Stimulated activated CD4-positive, alpha-beta T cell treated with anti-CD3 and anti-CD28 coated beads, Interleukin-2, amount 100 ng/mL, for 4 hours (primary cell): ENCODE measurements at places on chromosomes 12 and 14.

DNA sequence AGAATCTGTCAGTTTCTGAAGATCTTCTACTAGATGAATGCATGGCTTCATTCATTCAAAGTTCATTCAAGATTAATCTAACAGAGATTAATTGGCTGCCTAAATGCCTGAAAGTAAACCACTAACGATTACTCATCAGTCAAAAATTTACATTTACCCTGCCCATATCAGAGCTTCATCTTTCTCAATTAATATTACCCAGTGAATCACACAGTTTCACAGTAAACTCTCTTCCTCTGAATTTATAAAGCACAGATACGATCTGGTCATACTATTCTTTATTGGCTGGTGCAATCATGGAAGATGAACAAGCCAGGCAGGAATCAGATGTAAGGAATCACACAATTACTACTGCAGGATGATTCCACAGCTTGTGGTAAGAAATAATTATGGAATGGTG, 377.7 kb downstream of the SLC16A7 start:
- DNase-seq = no peak

DNA sequence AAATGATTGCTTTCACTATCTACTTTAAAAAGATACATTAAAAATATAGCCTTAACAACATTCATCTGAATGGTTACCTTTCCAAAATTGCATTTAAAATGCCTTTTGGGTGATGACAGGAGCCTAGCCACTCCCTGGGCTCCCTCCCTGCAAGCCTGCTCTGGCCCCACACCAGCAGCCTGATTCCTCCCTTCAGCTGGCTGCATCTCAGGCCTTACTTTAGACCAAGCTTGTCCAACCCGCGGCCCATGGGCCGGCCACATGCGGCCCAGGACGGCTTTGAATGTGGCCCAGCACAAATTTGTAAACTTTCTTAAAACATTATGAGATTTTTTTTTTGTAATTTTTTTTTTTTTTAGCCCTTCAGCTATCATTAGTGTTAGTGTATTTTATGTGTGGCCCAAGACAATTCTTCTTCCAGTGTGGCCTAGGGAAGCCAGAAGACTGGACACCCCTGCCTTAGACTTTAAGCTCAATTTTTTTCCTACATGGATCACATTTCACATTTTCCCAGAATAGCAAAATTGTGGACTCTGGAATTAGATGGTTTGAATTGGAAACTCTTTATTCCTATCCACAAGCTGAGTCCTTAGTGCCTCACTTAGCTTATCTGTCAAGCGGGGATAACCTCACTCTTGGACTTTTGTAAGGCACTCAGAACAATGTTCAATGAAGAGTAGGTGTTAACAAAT, 124.4 kb downstream of the MYRFL start:
- no peak for DNase-seq

DNA sequence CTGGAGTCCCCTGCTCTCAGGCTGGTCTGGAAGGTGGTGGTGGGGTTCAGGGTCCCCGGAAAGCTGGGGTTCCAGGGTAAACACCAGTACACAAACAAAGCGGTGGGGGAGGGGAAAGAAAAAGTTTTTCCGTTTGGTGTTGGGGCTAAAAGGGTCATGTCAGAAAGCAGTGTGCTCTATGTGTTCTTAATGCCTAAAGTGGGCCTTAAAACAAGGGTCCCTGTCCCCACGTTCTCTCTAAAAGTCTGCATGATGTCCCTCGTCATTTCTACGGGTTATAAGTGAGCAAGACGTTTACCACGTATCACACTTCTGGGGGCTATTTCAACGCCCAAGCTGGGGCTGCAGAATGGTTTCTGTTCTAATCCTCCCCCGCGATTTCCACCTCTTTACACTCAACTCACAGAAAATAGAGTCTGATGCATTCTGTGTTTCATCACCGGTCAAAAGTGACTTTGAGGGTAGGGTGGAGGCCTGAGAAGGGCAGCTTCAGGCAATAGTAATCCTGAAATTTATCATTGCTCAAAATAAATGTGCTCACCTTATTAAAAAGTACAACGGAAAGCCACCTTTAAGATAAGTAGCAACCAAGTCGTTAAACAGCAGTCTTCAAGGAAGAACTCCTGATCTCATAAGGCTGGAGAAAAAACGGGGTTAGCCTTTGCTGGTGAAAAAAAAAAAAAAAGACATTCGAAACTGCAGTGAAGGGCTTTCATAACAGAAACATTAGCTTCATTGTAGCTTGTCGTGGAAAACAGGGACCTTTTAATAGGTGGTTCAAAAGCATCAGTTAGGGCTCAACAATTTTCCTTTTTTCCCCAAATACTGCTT, 63.9 kb upstream of the PTGR2 start:
- peak; percentile 36 for DNase-seq

GRCh38 chr12:33988913-33989312, 33.4 kb upstream of the ALG10 start:
- DNase-seq = no peak

DNA sequence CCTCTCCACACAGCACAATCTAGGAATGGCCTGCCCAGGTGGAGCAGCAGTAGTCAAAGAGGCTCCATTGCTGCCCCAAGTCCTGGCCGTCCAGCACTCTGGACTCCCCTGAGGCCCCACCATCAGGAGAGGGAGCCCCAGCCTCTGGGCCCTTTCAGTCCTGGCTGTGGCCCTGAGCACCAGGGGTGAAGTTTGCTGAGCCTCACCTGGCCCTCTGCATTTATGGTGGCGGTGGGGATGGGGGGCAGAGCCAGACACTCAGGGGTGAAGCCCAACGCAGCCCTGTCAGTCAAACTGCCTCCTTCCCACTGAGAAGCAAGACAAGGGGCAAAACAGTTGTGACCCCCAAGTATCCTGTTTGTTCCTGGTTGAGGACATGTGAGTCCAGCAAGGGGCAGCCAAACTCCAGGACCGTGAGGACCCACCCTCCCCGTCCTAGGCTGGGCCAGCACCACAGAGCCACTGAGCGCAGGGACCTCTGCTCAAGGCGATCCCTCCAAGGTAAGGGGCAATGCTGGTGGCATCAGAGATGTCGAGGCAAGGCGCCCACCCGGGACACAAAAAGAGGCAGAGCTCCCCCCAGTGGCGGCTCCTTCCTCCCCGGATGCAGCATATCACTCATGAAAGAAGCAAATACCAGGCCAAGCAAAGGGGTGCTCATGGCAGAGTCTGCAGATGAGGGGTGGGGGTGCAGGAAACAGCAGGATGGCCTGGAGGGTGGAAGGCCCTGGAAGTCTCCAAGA, 4.8 kb upstream of the AMN start:
- peak; percentile 25 for DNase-seq

GRCh38 chr14:94143711-94144110, 14.3 kb upstream of the IFI27L2 start:
- no peak for DNase-seq

- DNase-seq = no peak
Measured at GRCh38 chr12:6928703-6929407, 1.1 kb downstream of the ATN1 start.

GRCh38 chr12:58681730-58682129, 238.6 kb downstream of the LRIG3 start:
- DNase-seq = no peak

- DNase-seq = peak; percentile 67
Measured at GRCh38 chr14:21106498-21107282, 5.8 kb downstream of the TMEM253 start.

DNA sequence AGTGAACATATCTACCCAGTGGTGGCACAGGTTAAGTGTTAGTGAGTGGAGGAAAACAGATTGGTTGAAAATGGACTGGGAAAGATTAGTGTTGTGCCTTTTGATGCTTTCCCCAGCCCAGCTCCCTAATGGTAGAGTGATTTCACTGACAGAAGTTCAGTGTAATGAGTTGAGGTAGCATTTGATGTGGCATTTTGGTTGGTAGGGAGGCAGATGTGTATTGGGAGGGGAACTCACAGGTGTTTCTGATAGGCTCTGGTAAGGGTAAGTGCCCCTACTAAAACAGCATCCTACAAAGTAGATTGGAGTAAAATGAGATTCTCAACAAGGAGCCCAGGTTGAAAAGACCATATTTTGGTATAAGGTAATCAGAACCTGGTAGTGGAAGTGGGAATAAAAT, 4.2 kb downstream of the TBK1 start:
- DNase-seq = no peak

GRCh38 chr14:61285364-61285763, 4.2 kb upstream of the TMEM30B start:
- no peak for DNase-seq

- DNase-seq = no peak
Measured at GRCh38 chr14:68576031-68576430, 216.8 kb downstream of the ZFP36L1 start.

DNA sequence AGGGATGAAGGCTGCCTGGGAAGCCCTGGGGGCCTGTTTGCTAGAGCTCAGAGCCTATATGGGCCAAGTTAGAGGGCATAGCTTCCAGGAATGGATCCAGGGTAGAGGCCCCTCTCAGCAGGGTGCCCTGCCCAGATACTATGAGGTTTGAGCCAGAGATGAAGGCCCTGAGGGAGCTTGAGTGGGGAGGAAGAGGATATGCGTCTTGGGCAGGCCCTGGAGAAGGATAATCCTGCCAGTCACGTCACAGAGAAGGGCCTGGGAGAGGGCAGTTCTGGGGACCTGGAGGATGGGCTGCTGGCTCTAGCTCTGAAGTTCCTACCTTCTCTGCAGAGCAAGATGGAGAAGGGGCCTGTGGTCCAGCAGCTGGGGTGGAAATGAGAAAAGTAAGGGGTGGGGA, 5.9 kb upstream of the CACNB3 start:
- DNase-seq = no peak

- no peak for DNase-seq
Measured at GRCh38 chr14:25032092-25032784, 17.7 kb downstream of the STXBP6 start.

- DNase-seq = no peak
Measured at GRCh38 chr14:51681411-51681810, 29.7 kb downstream of the FRMD6 start.

- no peak for DNase-seq
Measured at GRCh38 chr12:51819736-51820525, 28.6 kb downstream of the FIGNL2 start.

DNA sequence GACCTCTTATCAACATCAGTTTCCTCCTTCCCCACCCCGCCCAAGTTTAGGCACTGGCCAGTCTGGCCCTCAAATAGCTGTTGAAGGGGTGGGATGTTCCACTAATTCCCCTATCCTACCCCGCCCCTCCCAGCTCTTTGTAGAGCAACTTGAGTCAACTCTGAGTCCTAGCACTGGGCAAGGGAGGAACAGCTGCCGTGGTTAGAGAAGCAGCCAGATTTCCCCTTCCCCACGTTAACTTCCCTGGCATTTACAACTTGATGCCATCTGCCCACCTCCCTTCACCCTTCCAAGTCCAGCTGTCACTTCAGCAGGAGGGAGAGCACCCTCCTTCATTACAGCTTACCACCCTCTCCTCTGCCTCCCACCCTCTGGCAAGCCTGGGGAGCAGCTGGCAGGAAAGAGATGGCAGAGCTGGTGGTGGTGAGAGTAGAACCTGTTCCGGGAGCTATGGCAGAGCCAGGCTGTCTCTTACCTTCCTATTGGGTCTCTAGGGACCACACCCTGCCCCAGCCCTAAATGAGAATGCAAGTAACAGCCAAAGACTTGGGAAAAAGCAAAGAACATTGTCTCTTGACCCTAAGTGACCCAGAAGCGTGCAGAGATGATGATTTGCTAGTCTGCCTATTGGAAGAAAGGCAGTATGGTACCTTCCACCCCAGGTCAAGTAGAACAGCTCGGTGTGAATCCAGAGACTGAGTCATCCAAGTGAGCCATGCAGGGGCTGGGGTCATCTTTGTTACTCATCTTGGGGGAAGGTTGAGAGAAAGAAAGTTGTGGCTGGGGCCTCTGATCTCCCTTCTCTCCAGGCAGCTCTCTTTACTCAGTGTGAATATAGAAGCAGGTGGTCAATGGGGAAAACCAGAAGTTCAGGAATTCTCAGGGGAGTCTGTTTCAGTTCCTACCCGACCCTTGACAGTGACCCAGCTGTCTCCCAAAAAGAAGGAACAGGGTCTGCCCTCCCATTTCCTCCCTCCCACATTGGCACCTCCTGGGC, 1.5 kb downstream of the BLOC1S1 start:
- no peak for DNase-seq

DNA sequence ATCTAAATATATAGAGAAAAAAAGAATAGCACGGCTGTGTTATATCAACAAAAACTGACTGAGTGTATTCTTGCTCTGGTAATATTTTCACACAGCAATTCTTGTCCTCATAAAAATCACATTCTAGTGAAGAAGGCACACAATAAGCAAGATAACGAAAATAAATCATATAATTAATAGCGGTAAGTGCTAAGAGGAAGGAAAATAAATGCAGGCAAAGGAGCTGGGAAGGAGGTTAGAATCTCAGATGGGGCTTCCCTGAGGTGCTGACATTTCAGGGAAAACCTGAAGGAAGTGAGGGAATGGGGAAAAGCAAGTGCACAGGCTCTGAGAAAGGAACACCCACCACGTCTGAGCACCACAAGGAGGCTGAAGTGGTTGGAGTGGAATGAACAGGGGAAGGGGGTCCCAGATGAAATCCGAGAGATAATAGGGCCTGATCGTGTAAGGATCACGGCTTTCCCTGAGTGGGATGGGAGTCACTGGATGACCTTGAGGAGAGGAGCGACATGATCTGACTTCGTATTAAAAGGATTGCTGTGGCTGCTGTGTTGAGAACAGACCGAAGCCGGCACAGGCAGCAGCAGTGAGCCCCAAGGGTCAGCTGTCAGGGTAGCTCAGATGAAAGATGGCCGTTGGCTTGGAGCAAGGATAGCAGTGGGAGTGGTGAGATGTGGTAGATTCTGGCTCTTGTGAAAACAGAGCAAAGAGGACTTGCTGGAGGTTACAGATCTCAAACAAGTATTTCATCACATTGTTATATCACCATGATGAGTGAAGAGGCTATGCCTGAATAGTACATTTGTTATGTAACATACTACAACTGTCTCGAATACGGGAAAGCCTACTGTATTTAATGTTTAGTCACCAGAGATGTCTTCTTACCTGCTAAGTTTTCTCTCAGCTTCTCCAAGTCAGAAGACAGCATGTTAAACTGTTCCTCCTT, 67.1 kb upstream of the VPS33A start:
- no peak for DNase-seq

GRCh38 chr14:58755031-58755925, 117.5 kb downstream of the DACT1 start:
- DNase-seq = no peak

DNA sequence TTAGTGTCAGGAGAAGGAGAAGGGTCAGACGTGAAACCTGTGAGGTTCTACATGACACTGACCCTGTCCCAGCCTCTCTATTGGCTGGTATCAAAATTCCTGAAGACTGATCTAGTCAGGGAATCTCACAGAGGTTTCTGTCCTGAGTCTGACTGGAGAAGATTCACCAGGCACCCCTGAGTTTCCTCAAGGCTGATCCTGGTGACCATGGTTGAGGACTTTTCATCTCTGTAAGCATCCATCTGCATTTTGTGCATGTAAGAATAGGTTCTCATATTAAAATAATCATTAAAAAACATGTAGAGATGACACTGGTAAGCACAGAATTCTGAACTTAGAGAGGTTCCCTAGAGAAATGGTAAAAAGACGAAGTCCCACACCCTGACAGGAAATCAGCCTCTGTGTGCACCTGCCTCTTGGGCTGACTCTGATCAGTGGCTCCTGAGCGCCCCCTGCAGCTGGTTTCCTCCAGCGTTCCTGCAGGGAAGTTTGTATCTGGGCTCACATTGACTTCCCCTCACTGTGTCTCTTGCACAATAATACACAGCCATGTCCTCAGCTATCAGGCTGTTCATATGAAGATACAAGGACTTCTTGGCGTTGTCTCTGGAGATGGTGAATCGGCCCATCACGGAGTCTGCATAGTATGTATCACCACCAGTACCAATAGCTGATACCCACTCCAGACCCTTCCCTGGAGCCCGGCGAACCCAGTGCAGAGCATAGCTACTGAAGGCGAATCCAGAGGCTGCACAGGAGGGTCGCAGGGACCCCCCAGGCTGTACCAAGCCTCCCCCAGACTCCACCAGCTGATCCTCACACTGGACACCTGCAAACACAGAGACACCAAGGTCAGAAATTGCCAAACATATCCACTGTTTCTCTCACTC, 991.9 kb downstream of the TMEM121 start:
- DNase-seq = peak; percentile 74
